A549 treated with DMSO at 1 μM for 4 hours (cell line): ENCODE measurements at places on chromosomes 4 and X. TPM values are rescaled to one million over a fixed set of nuclear protein-coding genes. Genes with fewer than 3 reads are reported as not detected.

CT45A9 gene
- not detected in 5 replicates for total RNA-seq

VCX gene
- total RNA-seq = not detected in 5 replicates

CTAG2 gene
- total RNA-seq = not detected in 5 replicates

SASH3 gene
- not detected in 5 replicates for total RNA-seq

GABRG1 gene
- total RNA-seq = not detected in 5 replicates

DCAF4L1 gene
- 0.09 to 0.24 TPM (median 0.11 TPM) in 5 replicates for total RNA-seq

NAP1L2 gene
- total RNA-seq = 1.2 to 1.8 TPM (median 1.3 TPM) in 5 replicates

GYG2 gene
- total RNA-seq = 4.2 to 5.2 TPM (median 4.6 TPM) in 5 replicates

CCNQ gene
- total RNA-seq = 37.2 to 55.3 TPM (median 50.7 TPM) in 5 replicates

ERAS gene
- total RNA-seq = 0.06 to 0.17 TPM (median 0.13 TPM) in 3 of 5 replicates, not detected in the others

SAGE1 gene
- 0.04 to 0.07 TPM (median 0.06 TPM) in 3 of 5 replicates, not detected in the others for total RNA-seq

ADGRG4 gene
- not detected in 5 replicates for total RNA-seq

ATP5ME gene
- total RNA-seq = 350 to 456 TPM (median 373 TPM) in 5 replicates

MMGT1 gene
- 16.1 to 20.1 TPM (median 19.0 TPM) in 5 replicates for total RNA-seq

NSUN7 gene
- total RNA-seq = 0.27 to 0.58 TPM (median 0.30 TPM) in 5 replicates

SPANXA2 gene
- 0.17 to 0.27 TPM (median 0.26 TPM) in 3 of 5 replicates, not detected in the others for total RNA-seq

PGM2 gene
- total RNA-seq = 13.7 to 16.4 TPM (median 15.1 TPM) in 5 replicates

PPID gene
- total RNA-seq = 29.7 to 40.7 TPM (median 39.2 TPM) in 5 replicates

RGN gene
- 0.13 TPM in 1 of 5 replicates, not detected in the others for total RNA-seq

VEGFC gene
- 14.8 to 17.3 TPM (median 16.8 TPM) in 5 replicates for total RNA-seq

KIT gene
- not detected in 5 replicates for total RNA-seq

SH3D19 gene
- 27.0 to 36.5 TPM (median 28.1 TPM) in 5 replicates for total RNA-seq

CXCR3 gene
- 0.13 TPM in 2 of 5 replicates, not detected in the others for total RNA-seq

USP27X gene
- 3.4 to 5.4 TPM (median 4.5 TPM) in 5 replicates for total RNA-seq

ZNF157 gene
- total RNA-seq = 0.03 TPM in 1 of 5 replicates, not detected in the others

TKTL2 gene
- not detected in 5 replicates for total RNA-seq

CCDC120 gene
- total RNA-seq = 2.7 to 4.6 TPM (median 3.9 TPM) in 5 replicates

TMPRSS11E gene
- not detected in 5 replicates for total RNA-seq
